ENCODE measurements at places on chromosomes 4 and X.

- no peak for DNase-seq
These were observed 72.6 kb downstream of the EPHA5 start for GRCh38 chr4:65597697-65598096.

DNA sequence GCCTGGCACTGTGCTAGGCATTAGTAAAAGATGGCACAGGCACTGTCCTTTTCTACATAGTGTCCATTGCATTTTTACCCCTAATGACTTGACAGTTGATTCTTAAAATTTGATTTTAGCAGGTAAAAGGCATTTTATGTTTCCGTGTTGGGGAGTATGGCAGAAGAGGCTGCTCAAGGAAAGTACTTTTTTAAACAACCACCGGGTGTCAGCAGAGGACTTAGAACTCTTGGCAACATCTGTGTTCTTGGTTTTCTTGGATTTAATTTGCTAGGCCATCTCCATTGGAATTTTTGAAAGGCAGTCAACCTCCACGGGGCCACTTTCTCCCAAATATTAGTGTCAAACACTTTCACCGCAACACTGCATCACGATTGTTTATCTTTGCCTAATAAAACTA is 102.9 kb downstream of the TSPAN7 start:
- no peak for DNase-seq

DNA sequence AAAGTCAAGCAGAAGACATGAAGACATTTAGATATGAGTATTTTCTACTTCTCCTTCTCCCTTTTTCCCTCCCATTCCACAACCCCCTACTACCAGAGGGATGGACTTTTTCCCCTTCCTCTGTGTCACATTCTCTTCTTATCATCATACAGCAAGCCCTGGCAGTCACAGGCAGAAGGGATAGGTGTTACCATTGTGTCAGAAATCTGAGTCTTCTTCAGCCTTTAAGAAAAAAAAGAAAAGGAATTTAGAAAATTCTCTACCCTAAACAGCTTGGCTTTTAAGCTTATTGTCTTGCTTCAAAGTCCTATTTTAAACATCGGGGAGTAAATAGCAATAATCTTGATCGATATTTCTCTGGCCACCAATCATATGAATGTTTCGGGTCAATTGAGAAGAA is 30.9 kb upstream of the ADH1C start:
- no peak for DNase-seq

GRCh38 chr4:184968784-184969201 is 49.5 kb upstream of the HELT start:
- DNase-seq = no peak

- DNase-seq = no peak
These were observed 57.0 kb upstream of the PGM2 start for GRCh38 chr4:37769391-37769989.

DNA sequence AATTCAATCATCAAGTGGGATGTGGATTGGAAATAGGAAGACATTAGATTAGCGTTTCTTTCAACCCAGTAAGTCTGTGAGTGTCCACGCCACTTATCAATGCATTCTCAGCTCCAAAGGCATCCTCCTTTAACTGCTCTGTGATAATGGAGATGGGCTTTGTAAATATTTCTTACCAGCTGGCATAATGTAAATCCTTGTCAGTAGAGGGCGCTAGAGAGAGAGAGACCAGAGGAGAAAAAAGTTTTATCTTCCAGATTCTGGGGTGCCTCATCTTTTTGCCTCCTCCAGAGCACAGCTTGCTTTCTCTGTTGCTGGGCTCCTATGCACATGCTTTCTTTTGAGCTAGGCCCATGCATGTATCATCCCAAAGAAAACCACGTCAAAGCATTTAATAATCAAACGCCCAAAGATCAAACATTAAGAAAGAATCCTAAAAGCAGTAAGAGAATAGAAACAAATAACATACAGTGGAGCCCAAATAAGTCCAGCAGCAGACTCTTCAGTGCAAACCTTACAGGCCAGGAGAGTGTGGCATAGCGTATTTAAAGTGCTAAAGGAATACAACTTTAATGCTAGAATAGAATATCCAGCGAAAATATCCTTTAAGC is 9.6 kb upstream of the MTMR1 start:
- no peak for DNase-seq

- DNase-seq = no peak
These were observed 1.8 kb upstream of the FAM50A start for GRCh38 chrX:154441984-154442707.

DNA sequence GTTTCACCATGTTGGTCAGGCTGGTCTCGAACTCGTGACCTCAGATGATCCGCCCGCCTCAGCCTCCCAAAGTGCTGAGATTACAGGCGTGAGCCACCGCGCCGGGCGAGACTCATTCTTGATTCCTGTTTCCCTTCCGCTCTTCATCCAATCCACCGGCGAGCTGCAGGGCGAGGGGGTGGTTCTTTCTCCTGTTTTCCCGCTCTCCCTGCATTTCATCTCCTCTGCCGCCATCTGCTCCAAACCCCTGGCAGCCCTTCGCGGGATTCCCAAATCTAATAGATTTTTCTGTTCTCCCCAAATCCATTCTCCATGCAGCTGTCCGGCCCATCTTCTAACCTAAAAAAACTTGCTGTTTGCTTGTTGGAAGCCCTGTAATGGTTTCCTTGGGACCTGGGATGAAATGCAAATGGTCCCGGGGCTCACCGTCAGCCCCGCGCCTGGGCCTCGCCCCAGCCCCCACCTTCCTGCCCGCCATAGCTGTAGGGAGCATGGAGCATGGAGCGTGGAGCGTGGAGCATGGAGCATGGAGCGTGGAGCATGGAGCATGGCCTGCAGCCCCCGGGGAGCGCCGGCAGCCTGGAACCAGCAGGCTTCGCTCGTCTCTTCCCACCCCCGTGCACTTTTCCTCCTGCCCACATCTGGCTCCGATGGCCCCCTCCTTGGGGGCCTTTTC is 1.1 kb downstream of the ZFP42 start:
- no peak for DNase-seq
